ENCODE measurements at places on chromosomes 2 and 18. TPM values are rescaled to one million over a fixed set of nuclear protein-coding genes. Genes with fewer than 3 reads are reported as not detected.

DNA sequence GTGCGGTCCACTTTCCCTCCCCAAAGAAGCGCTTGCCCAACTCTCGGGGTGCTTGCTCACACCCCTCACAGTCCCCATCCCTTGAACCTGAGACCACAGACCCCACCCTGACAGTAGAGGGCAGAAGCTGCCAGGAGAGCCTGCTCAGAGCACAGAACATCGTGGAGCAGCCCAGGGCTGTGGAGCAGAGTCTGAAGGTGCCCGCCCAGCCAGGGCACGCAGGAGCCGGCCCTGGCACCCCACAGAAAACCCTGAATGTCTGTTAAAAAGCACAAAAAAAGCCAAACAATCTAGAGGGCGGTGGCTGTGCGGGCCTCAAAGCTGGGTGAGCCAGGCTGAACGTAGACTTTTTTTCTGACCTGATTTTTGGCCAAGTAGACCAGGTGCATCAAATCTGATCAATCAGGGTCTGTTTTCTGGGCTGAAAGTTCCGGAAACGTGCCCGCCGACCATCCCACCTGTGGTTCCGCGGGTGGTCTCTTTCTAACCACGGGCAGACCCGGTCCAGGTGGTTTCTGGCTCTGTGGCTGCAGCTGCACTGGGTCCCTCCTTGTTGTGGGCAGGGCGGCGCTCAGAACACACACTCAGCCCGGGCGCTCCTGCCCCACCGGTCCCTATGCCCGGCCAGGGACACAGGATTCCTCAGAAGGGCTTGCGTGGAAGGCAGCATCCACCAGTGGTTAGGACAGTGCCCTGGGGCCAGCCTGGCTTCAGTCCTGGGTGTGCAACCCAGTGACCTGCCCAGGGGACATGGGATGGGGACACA is 66.3 kb downstream of the SLC66A2 start:
- no peak for DNase-seq

- DNase-seq = no peak
These were observed 15.0 kb downstream of the RTTN start for GRCh38 chr18:70190529-70190928.

DNA sequence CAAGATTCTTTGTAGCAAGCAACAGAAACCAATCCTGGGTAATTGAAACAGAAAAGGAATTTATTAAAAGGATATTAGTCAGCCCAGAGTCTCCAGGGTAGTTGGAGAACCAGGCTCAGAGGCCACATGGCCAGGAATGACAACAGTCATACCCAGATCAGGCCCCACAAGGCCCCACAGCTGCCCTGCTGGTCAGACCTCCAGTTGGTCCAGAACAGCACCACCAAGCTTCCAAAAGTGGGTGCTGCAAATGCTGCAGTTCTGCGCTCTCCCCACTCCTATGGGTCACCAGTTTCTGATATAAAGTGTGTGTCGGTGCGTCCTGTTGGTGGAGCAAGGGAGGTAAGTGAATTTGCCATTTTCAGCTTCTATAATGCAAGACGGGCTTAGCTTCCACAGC is 29.9 kb downstream of the KLHL29 start:
- DNase-seq = no peak

DNA sequence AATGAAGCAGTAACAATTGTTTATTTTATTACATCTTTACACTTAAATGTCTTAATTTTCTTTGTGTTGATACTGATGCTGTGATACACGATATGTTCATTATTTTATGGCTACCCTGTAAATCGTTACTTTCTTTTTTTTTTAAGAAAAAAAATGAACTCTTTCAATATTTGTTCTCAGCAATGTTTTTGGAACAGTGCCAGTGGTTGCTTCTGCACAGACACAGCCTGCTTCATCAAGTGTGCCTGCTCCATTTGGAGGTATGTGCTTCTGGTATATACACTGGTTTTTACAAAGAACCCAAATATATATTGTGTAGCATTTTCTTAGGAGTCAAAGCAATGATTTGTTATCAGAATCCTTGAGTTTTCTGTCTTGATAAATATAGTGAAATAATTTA is 62.2 kb upstream of the SCYGR2 start:
- DNase-seq = no peak

GRCh38 chr2:182901748-182902147 is 35.3 kb upstream of the FRZB start:
- DNase-seq = no peak

GRCh38 chr2:26651799-26652198 is 10.6 kb upstream of the CIB4 start:
- peak; percentile 42 for DNase-seq

GRCh38 chr2:106995556-106995955 is 109.6 kb upstream of the ST6GAL2 start:
- no peak for DNase-seq

GRCh38 chr2:96102596-96103186 is 13.7 kb downstream of the ADRA2B start:
- peak; percentile 33 for DNase-seq

- DNase-seq = no peak
These were observed 105.9 kb upstream of the AQP4 start for GRCh38 chr18:26971409-26971808.

GRCh38 chr2:242004902-242005230 is 135.3 kb downstream of the RTP5 start:
- peak; percentile 42 for DNase-seq

GRCh38 chr18:42087876-42088275 is 132.8 kb downstream of the PIK3C3 start:
- DNase-seq = no peak

GRCh38 chr18:35592298-35592697 is 10.8 kb downstream of the GALNT1 start:
- DNase-seq = no peak

GRCh38 chr2:71546275-71546638 is 92.9 kb downstream of the DYSF start:
- no peak for DNase-seq

DNA sequence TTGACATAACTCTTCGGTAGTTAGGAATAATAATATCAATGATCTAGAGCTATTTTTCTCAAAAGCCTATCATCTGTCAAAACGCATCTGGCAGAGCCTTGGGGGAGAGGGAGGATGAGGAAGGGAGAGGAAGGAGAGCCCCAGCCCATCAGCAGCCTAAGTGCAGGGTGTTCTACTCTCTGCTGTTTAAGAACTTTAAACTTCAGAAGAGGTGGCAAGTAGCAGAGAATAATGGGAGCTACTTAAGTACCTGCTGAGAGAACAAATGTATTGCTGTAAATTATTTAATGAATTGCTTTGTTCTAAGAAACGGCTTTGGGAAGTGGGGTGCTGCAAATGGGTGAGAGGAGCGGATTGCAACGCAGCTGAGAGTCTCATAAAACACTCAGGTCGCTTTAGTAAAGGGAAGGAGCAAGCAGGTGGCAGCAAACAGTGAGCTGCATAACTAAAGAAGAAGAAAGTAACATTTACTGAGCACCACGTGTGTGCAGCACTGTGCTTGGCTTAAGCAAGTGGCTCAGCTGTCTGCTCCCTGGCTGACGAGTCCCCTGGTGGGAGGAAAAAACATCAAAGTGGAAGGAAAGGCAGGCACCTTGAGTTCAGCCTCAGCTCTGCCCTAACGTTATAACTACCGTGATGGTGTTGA is 26.3 kb upstream of the SH3RF3 start:
- DNase-seq = no peak

DNA sequence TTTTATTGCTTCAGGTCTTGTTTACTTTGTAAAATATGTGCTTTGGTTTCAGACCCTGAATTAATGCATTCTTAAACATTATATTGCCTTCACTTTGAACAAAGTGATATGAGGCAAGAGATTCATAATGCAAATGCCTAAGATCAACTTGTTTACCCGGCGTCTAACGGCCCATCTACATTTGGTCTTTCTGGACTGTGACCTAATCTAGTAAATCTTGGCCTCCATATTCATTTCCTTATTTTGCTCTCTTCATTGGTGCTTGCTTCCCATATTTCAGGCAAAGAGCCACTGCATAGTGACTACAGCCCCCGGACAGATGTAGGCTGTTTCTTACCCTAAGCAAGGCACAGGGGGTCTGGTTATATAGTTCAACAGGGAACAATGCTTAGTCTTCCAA is 53.0 kb upstream of the SLC39A10 start:
- DNase-seq = no peak

DNA sequence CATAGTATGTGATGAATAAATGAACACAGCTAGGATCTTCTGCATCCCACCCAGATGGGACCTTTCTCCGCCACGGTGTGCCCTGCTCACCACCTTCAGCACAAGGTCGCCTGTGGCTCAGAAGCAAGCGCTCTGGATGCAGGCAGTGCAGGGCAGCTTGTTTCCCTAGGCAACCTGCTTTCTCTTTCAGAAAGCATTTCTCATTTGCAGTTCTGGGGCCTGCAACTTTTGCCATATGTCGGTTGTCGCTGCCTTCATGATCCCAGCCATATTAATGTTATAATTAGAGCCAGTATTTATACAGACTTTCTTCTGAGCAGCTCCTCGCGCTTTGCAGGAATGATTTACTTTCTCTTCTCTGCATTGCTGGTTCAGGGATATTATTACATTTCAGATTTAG is 692.8 kb downstream of the RNF144A start:
- no peak for DNase-seq

GRCh38 chr2:62283147-62283546 is 87.2 kb downstream of the B3GNT2 start:
- DNase-seq = no peak

GRCh38 chr2:240215676-240216051 is 75.2 kb upstream of the OTOS start:
- peak; percentile 40 for DNase-seq

DNA sequence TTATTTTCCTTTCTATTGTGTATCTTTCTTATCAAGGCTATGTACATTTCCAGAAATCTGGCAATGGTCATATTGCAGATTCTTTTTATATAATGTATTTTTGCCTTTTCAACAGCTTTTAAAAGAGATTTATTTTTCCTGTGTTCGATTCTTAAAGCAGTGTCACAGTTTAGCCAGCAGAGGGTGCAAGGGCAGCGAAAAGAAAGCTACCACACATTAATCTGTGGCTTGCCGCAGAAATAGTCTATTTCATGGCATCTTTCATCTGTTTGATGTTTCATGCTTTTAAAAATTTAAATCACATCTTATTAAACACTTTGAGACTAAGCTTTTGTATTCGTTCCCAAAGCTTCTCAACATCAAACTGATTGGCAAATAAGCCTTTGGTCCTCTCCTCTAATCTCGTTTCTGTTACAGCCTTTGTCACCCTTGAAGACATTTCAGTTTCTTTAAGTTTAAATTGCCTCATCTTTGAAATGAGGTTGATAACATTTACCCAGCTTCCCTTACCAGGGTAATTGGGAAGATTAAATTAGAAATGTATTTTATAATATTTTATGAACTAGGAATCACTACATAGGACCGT is 73.3 kb downstream of the PIK3C3 start:
- no peak for DNase-seq

DNA sequence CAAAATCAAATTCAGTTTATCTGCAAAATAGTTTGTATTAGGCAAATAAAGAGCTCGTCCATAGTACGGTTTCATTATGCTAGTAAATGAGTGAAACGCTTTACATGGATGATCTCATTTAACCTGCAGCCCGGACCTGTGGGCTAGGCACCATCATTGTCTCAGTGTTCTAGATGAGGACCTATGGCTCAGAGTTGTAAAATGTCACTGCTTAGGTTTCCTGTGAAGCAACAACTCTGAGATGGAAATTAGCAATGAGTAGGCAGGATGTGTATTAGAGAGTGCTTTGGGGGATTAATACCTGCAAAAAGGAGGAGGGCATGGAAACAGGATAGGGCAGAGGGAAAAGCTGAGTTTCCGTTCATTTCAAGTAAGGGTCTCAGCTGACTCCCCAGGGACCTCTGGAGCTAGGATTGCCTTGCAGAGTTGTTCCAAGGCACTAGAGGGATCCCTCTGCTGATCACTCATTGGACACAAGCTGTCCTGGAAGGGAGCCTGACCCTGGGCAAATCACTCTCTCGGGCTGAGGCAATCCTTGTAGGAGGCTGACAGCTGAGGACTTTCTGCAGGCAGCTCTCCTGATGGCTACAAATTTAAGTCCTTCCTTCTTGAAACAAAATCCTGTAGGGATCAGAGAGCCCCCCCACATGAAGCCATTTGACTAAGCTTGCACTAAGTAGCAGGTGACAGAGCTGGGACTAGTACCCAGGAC is 58.8 kb upstream of the SIX2 start:
- DNase-seq = no peak

DNA sequence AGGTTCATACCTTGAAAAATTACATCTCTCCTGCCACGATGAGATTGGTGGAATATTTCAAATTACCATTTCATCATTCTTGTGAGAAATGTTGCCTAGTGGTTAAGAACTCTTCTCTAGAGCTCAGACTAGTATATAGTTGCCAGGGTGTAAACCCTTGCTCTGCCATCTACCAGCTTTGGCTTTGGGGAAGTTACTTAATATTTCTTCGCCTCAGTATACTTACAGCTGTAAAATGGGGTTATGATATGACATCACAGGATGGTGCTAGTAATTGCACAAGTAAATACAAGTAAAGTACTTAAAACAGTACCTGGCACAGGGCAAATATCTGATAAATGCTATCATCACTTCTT is 1.5 kb downstream of the SPOPL start:
- no peak for DNase-seq

The MITD1 gene
- total RNA-seq = 34.5 TPM

The ACVR1C gene
- 2.8 TPM for total RNA-seq

The AQP12A gene
- total RNA-seq = not detected

The SLC19A3 gene
- 7.1 TPM for total RNA-seq

The PARD3B gene
- total RNA-seq = 100 TPM

The CENPA gene
- total RNA-seq = 0.31 TPM

The CD8B2 gene
- total RNA-seq = not detected

The CHRNG gene
- not detected for total RNA-seq

The CYP26B1 gene
- 12.7 TPM for total RNA-seq

The IL36B gene
- not detected for total RNA-seq

The NCKAP5 gene
- 10.5 TPM for total RNA-seq

The NRP2 gene
- 316 TPM for total RNA-seq

The PRADC1 gene
- 15.2 TPM for total RNA-seq

The NLRC4 gene
- total RNA-seq = 3.1 TPM
